Fibroblast of mammary gland (primary cell): ENCODE measurements at places on chromosomes 2 and 18.
A peak's percentile ranks its signal among the peaks of the same experiment; 100 is the strongest.

DNA sequence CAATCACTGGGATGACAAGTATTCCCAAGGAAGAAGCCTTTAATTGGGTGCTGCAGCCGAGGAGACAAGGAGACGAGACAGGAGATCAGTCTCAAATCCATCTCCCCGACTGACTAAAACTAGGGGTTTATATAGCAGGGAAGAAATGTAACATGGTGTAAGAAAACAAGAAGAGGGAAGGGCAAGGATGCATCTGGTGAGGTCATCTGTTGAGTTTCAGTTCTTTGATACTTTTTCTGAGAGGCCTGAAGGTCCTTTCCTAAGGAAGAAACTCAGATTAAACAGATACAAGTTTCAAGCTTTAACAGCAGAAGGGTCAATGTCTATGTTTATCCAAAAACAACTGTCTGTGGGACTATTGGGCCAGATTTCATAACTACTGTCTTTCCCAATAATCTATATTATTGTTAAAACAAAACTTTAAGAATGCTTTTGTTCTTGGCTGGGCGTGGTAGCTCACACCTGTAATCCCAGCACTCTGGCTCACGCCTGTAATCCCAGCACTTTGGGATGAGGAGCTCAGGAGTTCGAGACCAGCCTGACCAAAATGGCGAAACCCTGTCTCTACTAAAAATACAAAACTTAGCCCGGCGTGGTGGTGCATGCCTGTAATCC lies 2.5 kb upstream of the PDCL3 start:
- DNase-seq: no peak

DNA sequence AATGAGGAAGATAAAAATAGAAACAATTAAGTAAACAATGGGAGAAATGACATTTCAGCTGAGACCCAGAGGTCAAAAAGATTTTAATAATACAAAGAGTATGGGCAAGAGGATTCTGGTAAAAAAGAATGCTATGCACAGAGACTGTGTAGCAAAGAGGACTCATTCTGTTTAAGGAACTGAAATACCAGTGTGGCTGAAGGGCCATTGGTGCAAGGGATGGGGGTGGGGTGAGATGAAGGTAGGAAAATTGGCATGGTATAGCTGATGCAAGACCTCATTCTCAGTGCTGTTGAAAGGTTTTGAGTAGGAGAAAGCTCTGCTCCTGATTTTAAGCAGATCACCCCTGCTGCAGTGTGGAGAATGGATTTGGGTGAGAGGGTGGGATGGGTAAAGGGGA lies 10.8 kb downstream of the GALNT1 start:
- DNase-seq: no peak

GRCh38 chr2:64223055-64223454 lies 78.8 kb upstream of the PELI1 start:
- no peak for DNase-seq

DNA sequence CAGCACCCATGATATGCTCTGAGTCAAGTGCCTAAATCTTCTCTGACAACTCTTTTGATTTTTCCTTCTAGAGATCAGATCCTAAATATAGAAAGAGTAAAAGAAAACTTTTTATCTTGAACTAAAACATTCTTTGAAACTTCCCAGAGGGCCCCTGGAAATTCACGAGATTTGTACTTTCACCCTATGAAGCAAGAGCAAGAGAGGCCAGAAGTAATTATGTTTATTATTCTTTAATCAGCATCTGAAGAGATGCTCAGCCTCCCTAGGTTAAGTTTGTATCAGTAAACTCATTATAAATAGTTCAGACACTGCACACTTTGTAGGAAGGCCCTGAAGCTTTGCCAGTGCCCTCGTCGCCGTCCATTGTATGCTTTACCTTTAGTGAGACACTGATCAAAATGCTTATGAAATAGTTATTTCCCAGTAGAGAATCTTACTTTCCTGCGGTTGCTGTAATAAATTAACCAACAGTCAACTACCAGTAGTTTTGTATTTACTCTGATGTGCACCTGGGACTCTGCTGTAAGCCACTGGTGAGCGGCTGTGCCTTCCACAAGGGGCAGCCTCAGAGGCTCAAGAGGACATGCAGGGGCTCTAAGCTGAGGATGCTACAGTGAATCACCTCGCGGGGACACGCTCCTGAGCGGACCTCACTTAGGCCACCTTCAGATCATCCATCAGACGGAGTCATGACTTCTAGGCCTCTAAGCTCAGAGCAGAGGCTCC lies 71.9 kb downstream of the BIN1 start:
- no peak for DNase-seq

GRCh38 chr2:127586136-127586535 lies 50.7 kb downstream of the MYO7B start:
- no peak for DNase-seq

DNA sequence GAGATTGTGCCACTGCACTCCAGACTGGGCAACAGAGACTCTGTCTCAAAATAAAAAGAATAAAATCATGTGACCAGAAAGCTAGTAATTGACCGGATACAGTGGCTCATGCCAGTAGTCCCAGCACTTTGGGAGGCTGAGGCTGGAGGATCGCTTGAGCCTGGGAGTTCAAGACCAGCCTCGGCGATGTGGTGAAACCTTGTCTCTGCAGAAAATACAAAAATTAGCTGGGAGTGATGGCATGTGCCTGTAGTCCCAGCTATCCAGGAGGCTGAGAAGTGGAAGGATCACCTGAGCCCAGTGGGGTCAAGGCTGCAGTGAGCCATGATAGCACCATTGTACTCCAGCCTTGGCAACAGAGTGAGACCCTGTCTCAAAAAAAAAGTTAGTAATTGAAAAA lies 36.8 kb downstream of the COX7A2L start:
- DNase-seq: no peak

DNA sequence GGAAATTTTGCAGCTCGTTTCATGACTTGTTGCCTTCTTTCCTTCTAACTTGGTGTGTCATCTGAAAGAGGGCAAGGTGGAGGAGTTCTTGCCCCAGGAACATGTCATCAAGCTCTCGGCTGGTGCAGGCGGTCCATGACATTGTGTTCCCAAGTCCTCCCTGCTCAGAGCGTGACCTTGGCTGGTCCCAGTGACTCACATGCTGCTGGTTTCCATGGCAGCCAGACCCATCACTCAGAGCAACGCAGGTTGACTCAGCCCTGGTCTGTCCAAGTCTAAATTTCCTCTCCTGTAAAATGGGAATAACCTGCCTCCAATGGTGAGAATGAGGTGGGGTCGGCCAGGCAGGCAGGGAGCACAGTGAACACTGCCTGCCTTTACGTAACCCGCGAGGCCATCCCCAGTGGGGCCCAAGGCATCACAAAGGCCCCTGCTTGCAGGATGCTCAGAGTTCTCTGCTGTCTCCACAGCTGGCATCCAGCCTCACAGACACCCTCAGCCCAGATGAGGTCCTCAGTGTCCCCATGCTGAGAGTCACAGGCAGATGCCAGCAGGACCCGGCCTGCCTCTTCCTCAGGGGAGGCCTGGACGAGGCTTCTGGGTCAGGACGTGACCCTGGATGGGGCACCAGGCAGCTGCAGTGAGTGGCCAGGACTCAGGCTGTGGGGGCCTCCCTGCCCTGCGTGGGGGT lies 143.7 kb downstream of the TPO start:
- DNase-seq: peak; percentile 91

GRCh38 chr2:187543488-187543887 lies 10.7 kb downstream of the TFPI start:
- DNase-seq: no peak

DNA sequence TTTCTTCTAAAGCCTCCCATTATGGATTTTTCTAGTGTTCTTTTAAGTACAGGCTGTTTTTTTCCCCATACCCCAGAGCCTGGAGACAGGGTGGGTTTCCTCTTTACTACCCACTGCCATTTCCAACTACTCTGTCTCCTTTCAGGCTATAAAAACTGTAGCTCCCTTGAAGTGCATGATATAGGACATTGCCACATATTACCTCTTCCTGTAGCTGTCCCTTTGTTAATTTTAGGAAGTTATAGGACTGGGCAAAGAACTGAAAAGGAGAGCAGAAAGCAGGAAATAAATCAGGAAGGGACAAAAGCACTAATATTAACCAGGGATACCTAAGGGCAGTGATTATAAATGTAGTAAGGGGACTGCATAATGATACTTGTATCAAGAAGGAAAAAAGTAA lies 54.1 kb downstream of the VIL1 start:
- no peak for DNase-seq

GRCh38 chr2:232581725-232582124 lies 31.2 kb downstream of the EIF4E2 start:
- no peak for DNase-seq

DNA sequence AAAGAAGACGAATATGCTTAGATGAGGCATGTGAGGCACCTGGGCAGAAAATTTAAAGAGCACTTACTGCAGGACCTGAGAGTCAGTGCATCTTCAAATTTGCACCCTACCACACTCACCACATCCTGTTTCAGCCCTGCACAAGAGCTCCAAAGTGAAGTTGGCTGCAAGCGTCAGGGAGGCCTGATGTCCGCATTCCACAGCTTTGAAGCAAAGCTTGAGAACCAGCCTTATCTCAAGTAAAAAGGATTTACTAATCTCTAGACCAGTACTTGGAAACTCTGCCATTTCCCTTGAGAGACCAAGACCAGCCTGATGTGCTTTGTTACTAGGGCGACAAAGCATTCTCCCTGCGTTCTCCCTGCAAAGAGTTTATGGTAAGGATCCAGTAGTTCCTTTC lies 3.4 kb upstream of the ASNSD1 start:
- DNase-seq: no peak
